ENCODE measurements at places on chromosomes 2 and 18. TPM values are rescaled to one million over a fixed set of nuclear protein-coding genes. Genes with fewer than 3 reads are reported as not detected.

ERFE gene
- total RNA-seq, result 0.56 TPM

CDH2 gene
- 111 TPM for total RNA-seq

CXCR2 gene
- not detected for total RNA-seq

TMEM163 gene
- not detected for total RNA-seq

DNA sequence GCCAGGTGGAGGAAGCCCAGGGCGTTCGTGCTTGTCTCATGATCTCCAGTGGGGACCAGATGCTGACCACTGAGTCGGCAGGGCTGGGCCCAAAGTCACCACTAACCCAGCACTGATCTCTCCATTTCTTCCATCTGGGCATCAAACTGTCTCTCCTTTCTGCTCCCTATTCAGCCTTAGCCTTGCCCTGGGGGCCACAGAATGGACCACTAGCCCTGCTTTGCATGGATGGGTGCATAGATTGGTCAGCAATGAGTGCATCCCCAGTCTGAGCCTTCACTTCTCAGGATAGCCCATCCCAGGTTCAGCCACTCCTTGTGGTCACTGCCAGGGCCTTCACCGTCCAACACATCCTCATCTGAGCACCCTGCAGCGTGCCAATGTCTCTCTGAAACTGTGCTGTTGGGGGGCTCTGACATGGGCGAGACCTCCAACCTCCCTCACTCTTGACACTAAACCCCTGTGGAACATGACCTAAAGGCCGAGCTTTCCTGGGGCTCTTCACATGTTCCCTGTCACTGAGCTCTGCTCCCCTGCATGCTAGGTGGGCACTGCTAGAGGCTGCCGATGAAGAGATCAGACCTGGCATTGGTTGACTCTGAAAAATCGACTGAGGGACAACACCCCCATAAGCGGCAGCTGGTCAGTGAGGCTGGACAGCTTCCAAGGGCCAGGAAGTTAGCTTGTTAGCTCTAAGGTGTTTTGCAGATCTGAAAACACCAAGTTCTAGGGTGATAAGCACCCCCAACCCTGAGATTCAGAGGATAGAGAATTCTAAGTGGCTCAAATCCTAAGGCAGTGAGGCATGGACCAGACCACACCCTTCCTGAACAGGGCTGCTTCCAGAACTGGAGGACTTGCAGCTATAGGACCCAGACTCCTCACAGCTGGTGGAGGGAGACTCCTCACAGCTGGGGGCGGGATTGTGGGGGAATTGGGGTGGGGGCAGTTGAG, 61.7 kb downstream of the HS1BP3 start:
- no peaks in the 10 kb centered on the region for H3K36me3 ChIP-seq
- H3K4me1 ChIP-seq, result peaks cover 46% of the 10 kb centered on the region
- no peak overlapping the region for H3K27ac ChIP-seq
- H3K27me3 ChIP-seq, result no peaks in the 10 kb centered on the region
- DNase-seq, result no peak

DNA sequence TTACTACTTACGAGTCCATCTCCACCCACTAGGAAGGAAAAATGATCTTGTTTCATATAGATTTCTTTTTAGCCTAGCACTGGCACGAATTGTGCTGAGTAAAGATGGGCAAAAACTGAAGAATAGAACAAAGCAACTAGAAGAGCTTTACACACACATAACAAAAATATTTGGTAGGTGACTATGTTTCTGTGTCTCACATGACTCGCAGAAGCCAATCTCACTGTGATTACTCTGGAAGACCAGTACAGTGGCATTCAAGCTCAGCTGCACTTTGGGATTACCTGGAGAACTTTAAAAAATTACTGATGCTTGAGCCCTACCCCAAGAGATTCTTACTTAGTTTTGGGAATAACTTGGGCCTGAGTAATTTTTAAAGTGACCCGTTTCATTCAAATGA, 378.7 kb downstream of the METTL4 start:
- H3K27ac ChIP-seq, result no peak overlapping the region
- no peaks in the 10 kb centered on the region for H3K27me3 ChIP-seq
- no peaks in the 10 kb centered on the region for H3K36me3 ChIP-seq
- no peak overlapping the region for H3K4me3 ChIP-seq

GRCh38 chr2:168530982-168531622, 75.0 kb downstream of the CERS6 start:
- H3K4me3 ChIP-seq, result no peak overlapping the region
- H3K27ac ChIP-seq, result peak overlapping the region; percentile 17
- H3K4me1 ChIP-seq, result peaks cover 13% of the 10 kb centered on the region
- no peaks in the 10 kb centered on the region for H3K27me3 ChIP-seq

DNA sequence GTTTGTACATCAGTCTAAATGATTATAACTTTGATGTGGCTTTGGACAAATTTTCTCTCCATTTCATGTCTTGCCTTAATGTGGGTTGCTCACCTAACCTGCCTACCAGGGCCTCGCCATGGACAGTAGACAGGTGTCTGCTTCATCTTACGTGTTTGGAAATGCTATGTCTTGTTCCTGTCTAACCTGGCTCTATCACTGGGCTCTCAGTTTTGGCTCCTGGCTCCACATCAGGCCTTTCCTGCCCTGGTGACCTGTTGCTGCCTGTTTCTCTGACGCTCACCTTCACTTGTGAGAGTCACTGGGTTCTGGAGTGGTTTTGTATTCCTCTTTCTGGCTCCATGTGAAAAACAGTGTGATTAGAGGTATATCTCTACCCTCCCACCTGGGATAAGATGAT, 65.9 kb downstream of the PHLPP1 start:
- 0 out of 2 replicates have a peak overlapping the region, but pooled peaks have one; percentile 7 for H3K27ac ChIP-seq
- no peaks in the 10 kb centered on the region for H3K27me3 ChIP-seq
- peaks cover 8% of the 10 kb centered on the region for H3K4me1 ChIP-seq
- no peaks in the 10 kb centered on the region for H3K36me3 ChIP-seq
- no peak for DNase-seq
- H3K4me3 ChIP-seq, result no peak overlapping the region

DNA sequence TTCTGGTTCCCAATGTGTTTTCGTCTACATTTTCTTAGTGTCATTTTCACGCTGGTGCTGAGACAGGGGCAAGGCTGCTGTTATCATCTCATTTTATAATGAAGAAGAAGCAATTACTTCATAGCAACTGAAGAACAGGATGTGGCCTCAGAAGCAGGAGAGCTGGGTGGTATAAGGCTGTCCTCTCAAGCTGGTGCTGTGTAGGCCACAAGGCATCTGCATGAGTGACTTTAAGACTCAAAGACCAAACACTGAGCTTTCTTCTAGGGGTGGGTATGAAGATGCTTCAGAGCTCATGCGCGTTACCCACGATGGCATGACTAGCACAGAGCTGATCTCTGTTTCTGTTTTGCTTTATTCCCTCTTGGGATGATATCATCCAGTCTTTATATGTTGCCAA, 7.3 kb downstream of the IL36G start:
- H3K4me3 ChIP-seq, result no peak overlapping the region
- H3K36me3 ChIP-seq, result no peaks in the 10 kb centered on the region
- no peak overlapping the region for H3K27ac ChIP-seq
- H3K4me1 ChIP-seq, result no peaks in the 10 kb centered on the region
- DNase-seq, result no peak

Data from IMR-90 (cell line).